ENCODE measurements at places on chromosomes 2 and 18.
A peak's percentile ranks its signal among the peaks of the same experiment; 100 is the strongest.

GRCh38 chr2:82339805-82340204, 2035.3 kb upstream of the LRRTM1 start:
- no peak for DNase-seq

- DNase-seq = no peak
Measured at GRCh38 chr2:105760639-105761337, 16.1 kb downstream of the NCK2 start.

GRCh38 chr2:30756971-30757370, 50.3 kb downstream of the CAPN13 start:
- no peak for DNase-seq

- DNase-seq = peak; percentile 32
Measured at GRCh38 chr2:88099798-88100488, 27.9 kb downstream of the FABP1 start.

DNA sequence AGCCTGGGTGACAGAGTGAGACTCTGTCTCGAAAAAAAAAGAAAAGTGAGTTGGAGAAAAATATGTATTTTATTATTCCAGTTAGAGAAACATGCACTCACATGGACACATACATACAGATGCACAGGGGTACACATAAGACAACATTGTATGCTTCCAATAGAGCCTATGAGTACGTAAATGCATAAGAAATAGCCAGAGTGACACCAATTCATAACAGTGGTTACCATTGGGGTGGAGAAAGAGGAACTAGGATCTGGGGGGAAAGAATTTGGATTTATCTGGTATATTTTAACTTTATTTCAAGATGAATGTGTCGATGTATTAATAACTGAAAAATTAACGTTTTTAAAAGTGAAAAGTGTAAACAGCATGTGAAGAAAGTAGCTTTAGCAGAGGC, 16.1 kb downstream of the IL36A start:
- DNase-seq = no peak
